Effector CD8-positive, alpha-beta T cell (primary cell): ENCODE measurements at places on chromosomes 1 and 21.

DNA sequence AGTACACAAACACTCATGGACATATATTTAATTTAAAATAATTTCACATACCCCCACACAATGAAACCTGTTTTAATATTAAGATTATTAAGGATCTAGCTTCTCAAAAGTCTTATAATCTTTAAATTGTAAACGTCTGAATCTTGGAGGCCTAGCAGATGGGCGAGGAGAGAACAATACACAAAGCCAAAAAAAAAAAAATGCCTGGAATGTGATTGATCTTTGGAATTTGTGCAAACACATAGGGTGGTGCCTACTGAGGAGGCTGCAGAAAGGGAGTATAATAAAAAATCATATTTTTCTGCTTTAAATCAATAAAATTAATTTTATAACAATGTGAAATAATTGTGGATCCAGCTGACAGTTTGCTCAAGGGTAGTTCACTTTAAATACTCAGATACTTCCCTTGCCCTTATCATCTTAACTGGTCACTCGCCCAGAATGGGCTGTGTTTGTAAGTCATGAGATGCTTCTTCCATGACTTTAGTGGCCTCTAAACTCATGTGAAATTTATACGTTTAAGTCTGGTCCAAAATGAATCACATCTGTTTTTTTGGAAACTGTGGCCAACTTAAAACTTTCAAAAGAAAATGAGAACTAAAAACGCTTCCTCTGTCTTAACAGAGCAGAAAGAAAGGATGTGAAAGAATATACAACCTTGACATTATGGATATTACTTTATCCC lies 802.8 kb upstream of the CXADR start:
- no peak for DNase-seq

DNA sequence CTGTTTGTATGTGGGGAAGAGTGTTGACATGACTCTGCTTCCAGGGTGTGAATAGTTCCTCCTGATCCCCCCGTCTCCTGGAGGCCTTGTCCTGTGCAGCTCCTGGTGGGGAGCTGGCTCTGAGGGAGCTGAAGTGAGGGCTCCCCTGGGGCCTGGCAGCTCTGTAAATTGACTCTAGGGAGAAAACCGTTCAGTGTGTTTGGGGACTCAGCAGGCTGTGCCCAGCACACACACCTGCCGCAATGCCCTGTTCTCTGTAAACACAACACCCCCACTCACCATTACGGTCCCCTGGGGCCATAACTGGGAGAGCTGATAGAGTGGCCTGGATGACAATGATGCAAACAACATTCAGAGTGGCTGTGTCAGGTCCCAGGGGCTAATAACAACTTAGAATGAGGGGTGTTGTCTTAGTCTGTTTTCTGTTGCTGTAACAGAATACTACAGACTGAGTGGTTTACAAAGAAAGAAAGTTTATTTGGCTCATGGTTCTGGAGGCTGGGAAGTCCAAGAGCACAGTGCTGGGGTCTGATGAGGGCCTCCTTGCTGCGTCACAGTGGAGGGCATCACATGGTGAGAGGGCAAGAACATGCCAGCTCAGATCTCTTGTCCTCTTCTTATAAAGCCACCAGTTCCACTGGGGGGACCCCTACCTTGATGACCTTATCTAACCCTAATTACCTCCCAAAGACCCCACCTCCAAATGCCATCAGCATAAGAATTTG lies 15.3 kb downstream of the ADORA1 start:
- DNase-seq, result no peak

DNA sequence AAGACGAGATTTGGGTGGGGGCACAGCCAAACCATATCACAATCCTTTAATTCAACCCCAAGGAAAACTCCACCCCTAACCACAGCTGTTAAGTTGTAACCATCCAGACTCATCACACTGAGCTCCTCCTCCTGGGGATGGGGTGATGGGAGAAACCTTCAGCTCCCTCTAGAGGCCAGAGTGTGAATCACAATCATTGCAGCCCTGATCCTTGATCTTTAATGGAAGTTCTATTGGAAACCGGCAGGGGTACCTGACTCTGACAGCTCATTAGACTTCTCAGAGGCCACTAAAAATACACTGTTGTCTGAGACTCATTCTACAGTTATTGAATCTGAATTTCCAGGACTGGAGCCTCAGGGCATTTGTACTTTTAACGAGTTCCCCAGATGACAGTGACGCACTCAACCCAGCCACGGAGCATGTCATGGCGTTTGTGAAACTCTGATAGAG lies 127.2 kb downstream of the IGSF21 start:
- no peak for DNase-seq

DNA sequence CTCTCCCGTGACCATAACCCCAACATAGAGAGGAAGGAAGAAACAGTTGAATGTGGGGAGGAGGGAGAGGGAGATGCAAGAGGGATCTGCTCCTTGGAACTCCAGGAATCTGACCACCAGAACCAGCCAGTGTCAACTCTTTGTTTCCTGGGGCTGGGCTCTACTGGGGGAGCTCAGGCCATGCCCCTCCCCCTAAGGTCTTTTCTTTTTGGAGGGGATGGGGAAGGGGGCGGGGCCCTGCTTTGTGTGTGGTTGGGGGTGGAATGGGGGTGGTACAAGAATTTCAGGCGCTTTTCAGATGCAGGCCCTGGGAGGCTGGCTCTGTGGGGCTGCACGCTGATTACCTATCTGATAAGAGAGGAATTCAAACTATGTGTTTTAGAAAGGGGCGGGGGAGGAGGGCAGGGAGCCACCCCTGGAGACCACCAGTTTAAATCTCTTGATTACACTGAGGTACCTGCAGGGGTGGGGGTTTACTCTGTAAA lies 8.3 kb downstream of the LIN28A start:
- no peak for DNase-seq

DNA sequence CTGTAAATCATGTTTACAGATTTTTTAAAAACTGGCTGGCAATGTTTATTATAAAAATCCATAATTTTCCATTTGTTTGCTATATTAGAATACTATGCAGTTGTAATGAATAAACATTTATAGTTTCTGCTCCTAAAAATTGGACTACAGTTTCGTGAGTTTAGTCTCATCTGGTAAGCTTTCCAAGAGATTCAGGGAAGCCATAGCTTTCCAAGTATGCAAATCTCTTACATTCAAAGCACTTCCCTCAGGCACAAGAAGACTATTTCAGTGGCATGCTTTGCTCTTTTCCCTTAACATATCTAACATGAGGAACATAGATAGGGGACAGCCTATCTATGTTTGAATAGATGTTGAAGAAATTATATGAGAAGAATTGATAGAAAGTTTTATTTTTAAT lies 77.2 kb downstream of the ADGRL2 start:
- no peak for DNase-seq

- no peak for DNase-seq
These were observed 104.2 kb upstream of the PROX1 start for GRCh38 chr1:213883618-213884017.

DNA sequence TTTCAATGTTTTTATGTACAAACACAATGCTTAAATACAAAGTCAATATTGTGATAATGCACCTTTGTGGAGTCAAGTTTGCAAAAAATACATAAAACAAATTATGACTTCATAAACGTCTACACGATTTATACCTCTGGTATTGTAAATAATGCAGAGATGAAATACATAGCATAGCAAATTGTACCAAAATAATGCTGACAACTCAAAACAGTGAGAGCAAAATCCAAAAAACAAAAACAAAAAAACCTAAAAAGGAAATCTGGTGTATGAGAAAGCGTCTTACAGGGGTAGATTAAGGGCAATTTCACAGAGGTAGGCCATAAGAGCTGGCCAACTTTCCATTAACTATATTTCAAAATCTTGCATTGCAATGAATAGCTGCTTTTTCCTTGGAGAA lies 161.5 kb upstream of the LRRC7 start:
- no peak for DNase-seq

DNA sequence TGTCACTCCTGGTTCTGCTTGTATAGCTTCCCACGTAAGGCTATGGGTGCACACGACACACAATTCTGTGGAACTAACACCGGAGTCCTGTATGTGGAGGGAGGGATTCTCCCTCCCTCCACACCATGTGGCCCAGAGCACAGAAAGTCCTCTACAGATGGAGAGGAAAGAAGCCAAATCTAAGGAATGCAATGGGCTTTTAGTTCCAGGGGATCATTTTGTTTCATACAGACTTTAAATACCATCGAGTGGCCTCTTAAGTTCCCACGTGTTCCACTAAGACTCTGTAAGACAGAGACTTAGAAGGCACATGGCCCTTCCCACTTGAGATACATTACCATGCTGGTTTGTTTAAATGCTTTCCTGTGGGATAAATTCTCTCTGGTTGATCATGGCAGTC lies 156.0 kb downstream of the TGFB2 start:
- DNase-seq, result no peak

GRCh38 chr1:154206196-154206595 lies at the start of gene CFAP141:
CFAP141 (minus strand) TSS chr1:154206333; CDS start chr1:154206307, 26 bp downstream.
- no peak for DNase-seq

GRCh38 chr1:65493802-65494201 lies 73.3 kb downstream of the LEPR start:
- DNase-seq, result no peak

DNA sequence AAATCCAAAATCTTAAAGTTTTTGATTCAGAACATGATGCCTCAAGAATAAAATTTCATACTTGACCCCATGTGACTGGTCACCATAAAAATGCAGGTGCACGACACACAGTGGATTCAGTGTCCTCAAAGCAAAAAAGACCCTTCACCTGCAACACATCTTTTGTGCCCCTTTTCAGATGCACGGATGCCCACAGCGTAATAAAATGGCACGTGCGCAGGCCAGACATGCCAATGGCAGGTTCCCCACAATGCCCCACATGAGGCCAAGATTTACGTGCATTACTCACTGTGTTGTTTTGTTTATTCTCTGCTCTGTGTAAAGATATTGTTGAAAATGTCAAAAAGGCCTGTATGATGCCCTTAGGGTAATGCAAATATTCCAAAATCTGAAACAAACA lies 9.3 kb downstream of the KCNA10 start:
- no peak for DNase-seq

GRCh38 chr1:50995651-50996050 lies 25.6 kb downstream of the CDKN2C start:
- DNase-seq, result no peak

DNA sequence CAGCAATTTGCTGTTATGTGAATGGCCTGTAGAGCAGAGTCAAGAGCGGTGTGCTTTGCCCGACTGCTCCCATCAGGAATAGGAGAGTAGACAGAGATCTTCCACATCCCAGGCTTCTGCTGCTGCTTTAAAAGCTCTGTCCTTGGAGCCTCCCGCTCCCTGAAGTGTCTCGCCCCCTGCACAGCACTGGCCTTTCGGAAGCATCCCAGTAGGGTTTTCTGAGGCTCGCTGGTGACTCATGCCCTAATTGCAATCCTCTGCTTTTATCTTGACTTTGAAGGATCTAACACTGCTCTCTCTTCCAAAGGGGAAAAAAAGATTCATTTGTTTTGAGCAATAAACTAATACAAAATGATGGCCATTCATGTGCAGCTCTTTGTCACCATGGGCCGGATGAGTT lies 13.3 kb upstream of the CD101 start:
- DNase-seq, result no peak

GRCh38 chr1:82858031-82858430 lies 1057.3 kb downstream of the ADGRL2 start:
- no peak for DNase-seq

GRCh38 chr1:181387702-181388101 lies 95.6 kb upstream of the CACNA1E start:
- DNase-seq, result no peak

DNA sequence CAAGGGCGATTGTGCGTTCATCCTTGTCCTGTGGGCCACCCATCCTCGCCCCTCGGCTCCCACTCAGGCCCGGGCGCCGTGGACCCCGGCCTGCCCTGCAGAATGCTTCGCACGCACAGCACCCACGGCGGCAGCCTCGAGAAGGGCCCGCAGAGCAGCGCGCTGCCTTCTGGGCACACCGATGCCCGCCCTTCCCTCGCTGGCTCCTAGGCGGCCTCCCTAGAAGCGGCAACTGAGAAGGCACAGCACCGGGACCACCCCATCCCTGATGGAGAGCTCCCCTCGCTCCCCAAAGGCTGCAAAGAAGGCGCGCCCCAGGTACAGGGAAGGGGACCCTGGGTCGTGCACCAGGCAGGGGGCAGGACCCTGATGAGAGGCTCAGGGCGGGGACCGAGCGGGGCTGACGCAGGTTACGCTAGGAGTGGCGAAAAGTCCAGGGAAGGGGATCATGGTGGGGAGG lies 971 bp downstream of the CAPZB start:
- no peak for DNase-seq

GRCh38 chr1:62057641-62058290 lies 136.9 kb upstream of the L1TD1 start:
- no peak for DNase-seq

- DNase-seq, result no peak
These were observed 43.0 kb upstream of the RGL1 start for GRCh38 chr1:183761871-183762270.

DNA sequence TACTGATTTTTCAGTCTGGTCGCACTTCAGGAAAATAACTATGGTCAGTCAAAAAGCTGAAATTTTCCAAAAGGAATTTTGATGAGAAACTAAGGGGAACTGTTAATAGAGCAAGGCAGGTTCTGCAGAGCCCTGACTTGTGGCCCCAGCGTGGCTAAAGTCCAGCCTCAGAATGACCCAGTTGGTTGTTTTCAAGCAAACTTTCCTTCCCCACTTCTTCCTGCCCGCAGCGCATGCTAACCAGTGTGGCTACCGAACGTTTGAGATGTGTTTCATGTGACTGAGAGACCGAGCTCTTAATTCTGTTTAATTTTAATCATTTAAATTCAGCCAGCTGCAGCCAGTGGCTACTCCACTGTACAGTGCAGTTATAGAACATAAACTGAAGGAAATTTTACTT lies 6.2 kb upstream of the IL10RB start:
- no peak for DNase-seq

GRCh38 chr1:213744780-213745179 lies 243.0 kb upstream of the PROX1 start:
- DNase-seq, result no peak

DNA sequence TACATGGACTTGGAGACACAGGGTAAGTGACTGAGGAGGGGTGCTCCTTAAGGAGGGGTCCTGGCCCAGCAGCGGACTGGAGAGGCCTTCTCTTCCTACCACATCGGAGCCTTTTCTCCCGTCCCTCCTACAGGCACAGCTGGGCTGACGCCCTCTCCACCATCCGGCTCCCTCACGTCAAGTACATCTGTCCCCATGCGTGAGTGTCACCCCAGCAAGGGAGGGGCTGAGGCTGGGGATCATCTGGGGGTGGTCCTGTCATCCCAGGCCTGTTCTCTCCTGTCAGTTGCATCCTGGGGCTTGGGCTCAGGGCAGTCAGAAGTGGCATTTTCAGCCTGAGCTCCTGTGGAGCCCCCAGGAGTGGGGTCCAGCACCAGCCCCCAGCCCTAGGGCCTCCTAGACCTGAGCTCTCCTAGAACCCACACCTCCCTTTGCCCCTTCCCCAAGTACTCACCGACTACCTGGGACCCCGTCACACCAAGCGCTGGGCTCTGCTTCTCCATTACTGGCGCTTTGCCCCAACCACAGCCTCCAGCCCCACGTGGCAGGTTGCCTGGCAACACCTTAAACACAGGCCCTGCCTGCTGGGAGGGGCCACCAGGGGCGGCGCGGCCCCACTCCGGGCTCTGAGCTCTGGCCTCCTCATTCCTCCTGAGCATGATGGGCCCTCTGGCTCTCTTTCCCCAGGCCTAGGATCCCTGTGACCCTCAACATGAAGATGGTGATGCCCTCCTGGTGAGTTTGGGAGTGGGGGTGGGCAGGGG lies 2.3 kb downstream of the LYPLA2 start:
- DNase-seq, result peak; percentile 30
